ENCODE measurements at places on chromosomes 12 and 14. TPM values are rescaled to one million over a fixed set of nuclear protein-coding genes. Genes with fewer than 3 reads are reported as not detected.

Gene GPR135
- 0.83 TPM for total RNA-seq

Gene APAF1
- 7.9 TPM for total RNA-seq

Gene CCDC175
- total RNA-seq, result 0.34 TPM

Gene NOVA1
- 0.37 TPM for total RNA-seq

Gene OTX2
- not detected for total RNA-seq
